ENCODE measurements at places on chromosomes 6 and 20.

DNA sequence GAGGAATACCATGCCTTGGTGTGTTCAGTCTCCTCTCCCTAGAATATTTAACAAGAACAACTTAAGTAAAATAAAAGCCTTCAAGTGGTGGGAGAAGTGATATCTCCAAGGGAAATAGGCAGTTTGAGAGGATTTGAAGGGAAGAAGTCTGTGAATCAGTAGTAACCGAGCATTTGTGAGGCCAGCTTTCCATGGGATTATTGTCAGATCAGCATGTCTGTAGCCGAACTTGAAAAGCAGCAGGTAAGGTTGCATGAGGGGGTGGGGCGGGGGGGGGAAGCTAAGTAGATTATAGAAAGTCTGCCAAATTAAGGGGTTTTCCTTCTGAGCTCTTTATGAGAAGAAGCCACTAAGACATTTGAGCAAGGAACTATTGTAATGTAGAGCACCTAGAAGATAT lies 92.6 kb downstream of the GRIK2 start:
- DNase-seq = no peak

GRCh38 chr6:68139130-68139529 lies 496.0 kb upstream of the ADGRB3 start:
- DNase-seq = no peak

- no peak for DNase-seq
These were observed 11.4 kb downstream of the HECA start for GRCh38 chr6:139146317-139146726.

GRCh38 chr6:138451043-138451442 lies 47.0 kb downstream of the HEBP2 start:
- DNase-seq = no peak

- no peak for DNase-seq
These were observed 251.9 kb downstream of the UST start for GRCh38 chr6:148998704-148999103.

Data from kidney (tissue), 22 donors.